Cerebellum (tissue), 4 donors: ENCODE measurements at places on chromosomes 2 and 18. TPM values are rescaled to one million over a fixed set of nuclear protein-coding genes. Genes with fewer than 3 reads are reported as not detected.

Gene HOXD13
- total RNA-seq: not detected

Gene SAG
- not detected for total RNA-seq

Gene DTNA
- 86.1 TPM for total RNA-seq

Gene CHRNG
- total RNA-seq: not detected

Gene AFF3
- 69.8 TPM for total RNA-seq

Gene CAPN14
- total RNA-seq: 2.8 TPM

Gene EVX2
- 0.73 TPM for total RNA-seq

Gene ZAP70
- 0.45 TPM for total RNA-seq

Gene ARMC9
- 27.7 TPM for total RNA-seq

Gene SULT1C4
- 20.7 TPM for total RNA-seq

Gene CDK5R2
- 4.9 TPM for total RNA-seq

Gene TTR
- total RNA-seq: 6.1 TPM
